Stimulated activated CD4-positive, alpha-beta T cell treated with anti-CD3 and anti-CD28 coated beads, Interleukin-4, amount 100 ng/mL, for 4 hours (primary cell): ENCODE measurements at places on chromosomes 11 and 22.

- no peak for DNase-seq
These were observed 67.5 kb downstream of the MED15 start for GRCh38 chr22:20574920-20575353.

DNA sequence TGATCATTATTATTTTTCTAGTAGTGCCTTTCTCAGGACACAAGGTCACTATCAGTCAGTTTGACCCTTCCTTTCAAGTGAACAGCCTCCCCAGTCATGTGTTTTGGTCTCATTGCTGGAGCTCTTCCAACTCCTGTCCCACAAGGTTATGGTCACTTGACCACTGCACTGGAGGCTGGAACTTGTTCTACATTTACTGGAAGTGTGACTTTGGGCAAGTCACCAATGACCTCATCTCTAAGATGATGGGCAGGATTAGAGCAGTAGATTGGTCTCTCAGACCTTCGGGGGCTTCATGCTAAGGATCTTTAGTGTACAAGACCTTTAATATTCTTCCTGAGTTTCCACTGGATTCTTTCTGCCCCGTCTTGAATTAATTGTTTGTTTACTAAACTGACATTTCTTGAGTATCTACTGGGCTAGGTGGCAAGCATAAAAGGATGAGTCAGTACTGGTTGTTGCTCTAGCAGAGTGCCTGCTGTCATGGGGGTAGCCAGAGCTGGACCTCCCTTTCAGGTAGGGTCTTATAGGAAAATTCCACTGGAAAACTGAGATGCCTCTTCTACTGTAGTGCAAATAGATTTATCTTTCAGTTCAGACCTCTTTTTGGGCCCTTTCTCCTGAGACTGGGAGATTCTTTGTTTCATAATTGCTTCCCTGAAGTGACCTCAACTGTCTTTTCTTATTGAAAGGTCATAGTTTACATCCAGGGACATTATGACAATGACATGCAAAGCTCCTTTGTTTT, 106.8 kb downstream of the GRAMD1B start:
- no peak for DNase-seq

GRCh38 chr11:83118814-83119213, 38.1 kb upstream of the PCF11 start:
- no peak for DNase-seq

DNA sequence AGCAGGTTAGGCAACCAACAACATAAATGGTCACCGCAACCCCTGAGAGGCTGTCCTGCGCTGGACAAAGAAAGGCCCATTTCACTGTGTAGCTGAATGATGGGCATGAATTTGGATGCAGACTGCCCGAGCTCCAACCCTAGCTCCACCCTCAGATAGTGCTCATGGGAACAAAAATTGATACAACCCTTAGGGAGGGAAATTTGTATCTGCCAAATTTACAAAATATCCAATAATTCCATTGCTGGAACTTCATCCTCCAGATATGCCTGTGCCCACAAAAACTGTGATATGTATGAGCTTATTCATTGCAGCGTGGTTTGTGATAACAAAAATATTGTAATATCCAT, 2.0 kb downstream of the MS4A8 start:
- DNase-seq, result no peak

GRCh38 chr11:44848203-44848962, 102.3 kb downstream of the TP53I11 start:
- DNase-seq, result no peak

- no peak for DNase-seq
These were observed 38.5 kb upstream of the SPON1 start for GRCh38 chr11:13923716-13924650.

DNA sequence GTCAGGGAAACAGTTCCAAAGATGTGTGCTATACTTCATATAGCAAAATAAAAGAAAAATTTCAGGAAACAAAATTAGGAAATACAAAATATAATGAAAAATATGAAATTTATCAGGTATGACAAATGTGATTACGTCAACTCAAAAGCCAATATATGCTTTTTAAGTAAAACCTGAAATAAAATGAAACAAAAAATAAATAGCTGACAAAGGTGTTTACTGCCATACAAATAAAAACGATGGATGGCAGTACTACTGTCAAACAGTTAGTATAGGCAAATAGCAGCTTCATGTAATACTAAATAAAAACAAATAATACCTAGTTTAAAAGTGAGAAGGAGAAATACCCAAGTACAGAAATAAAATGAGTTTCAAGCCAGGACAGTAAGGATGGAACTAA, 13.7 kb downstream of the CEP57 start:
- DNase-seq, result no peak

DNA sequence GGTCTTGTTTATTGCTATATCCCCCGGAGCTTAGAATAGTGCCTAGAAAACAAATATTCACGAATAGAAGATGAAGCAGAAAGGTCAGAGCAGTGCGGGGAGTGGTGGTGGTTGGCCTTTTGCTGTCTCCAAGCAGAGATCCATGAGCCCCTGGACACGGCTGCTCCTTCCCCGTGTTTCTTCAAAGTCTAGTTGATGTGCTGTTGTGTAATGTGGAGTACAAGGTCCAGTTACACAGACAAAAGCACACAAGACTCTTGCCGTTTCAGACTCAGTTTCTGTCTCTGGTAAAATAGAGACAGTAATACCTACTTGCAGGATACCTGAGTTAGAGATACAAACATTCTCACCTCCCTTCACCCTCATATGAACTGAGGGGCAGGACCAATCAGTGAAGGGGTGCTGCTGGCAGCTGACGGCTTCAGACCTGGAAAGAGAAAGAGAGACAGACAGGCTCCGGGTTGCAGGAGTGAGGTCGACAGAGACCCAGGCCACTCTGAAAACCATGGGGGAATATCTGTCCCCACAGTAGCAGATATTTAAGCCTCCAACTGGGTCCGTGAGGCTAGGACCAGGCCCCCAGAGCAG, 56.2 kb downstream of the RASSF10 start:
- no peak for DNase-seq

GRCh38 chr11:103902994-103903393, 133.4 kb upstream of the DDI1 start:
- no peak for DNase-seq

DNA sequence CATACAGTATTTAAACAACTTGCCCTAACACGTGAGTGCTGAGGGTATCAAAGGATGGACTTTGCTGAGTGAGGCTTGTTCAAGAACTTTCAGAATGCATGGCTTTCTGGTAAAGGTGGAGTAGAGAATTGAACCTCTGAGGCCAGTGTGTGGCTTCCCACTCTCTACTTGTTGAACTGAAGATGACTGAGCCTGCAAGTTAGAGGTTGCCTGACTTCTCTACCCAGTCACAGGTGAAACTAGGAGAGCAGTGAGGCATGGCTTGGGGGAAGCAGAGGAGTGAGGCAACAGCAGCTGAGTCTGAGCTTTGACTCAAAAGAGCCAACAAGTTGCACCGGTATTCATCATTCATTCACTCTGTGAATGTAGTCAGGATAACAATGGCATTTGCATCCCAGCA, 256.4 kb upstream of the SESN3 start:
- DNase-seq, result no peak

DNA sequence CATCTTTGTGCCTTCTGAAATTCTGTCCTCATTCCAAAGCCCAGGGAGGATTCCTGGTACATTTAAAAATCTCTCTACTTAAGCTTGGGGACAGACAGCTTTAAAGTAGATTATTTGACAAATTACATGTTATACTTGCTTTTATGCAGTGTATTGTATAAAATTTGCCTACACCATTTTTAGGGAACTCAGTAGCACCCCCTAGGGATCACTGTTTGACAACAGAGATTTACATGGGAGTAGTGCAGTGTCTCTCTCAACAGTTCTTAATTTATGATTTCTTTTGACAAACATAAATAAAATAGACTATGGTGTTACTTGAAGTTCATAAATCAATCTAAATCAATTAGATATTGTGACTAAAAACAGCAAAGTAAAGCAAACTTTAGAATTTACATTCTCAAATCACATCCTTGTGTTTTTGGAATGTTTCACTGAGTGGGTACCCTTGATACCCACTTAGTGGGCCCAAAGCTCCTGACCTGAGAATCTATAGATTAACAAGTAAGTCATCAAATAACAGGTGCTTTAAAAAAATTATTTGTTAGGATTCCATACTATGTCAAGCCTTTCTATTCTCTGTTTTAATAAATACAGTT, 428.8 kb downstream of the DYNC2H1 start:
- DNase-seq, result no peak

DNA sequence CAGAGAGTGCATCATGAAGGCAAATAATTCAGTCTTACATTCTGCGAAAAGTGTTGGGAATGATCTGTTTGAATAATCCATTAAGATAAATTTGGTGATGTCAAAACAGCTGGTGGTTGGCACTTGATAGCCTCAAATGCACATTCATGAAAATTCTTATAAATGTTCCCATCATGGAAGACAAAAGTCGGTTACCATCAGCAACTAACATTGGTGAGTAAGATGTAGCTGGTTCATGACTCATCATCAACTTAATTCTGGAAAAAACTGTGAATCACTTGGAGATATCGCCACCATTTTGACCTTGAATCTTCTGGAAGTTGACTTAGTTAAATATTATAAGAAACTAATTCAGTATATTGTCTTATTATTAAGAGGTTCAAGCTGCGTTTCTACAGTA, 11.2 kb downstream of the CRYBB1 start:
- no peak for DNase-seq

DNA sequence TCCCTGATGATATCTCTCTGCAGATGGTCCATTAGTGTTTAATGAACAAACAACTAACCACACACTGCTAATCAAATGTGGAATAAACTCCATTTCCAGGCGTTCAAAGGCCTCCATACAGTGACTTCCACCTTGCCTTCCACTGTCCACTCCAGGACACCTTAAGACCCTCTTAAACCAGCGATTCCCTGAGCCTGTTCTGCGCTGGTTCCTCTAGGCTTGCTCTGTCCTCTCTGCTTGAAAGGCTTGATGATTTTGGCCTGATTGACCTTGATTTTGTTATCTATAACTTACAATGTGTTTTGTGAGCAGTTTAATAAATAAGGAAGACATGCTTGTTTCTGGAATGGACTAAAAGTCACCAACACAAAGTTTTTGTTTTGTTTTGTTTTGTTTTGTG, 12.0 kb downstream of the OVCH2 start:
- no peak for DNase-seq

DNA sequence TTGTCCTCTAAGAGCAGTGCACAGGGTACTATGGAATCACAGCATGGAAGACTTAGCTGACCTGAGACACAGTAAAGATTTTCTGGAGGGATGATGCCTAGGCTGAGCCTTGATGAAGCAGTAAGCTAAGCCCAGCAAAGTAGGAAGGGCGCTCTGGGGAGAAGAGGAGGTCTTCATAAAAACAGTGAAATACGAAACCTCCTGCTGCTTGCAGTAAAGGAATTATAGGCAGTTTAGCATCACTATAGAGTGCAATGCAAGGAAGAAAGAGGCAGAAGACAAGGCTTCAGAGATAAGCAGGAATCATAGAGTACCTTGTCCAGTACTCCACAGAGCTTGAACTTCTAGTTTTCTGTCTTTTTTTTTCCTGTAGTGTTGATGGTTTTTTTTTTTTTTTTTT, 555.7 kb upstream of the CADM1 start:
- DNase-seq, result no peak

- no peak for DNase-seq
These were observed 98.2 kb upstream of the BID start for GRCh38 chr22:17872471-17872870.

GRCh38 chr11:42709216-42709615, 602.6 kb upstream of the API5 start:
- DNase-seq, result no peak

GRCh38 chr11:134691985-134692384, 279.9 kb upstream of the B3GAT1 start:
- DNase-seq, result no peak

- DNase-seq, result no peak
These were observed 12.8 kb downstream of the SAA4 start for GRCh38 chr11:18223591-18224387.

- DNase-seq, result peak; percentile 16
These were observed 18.8 kb downstream of the PRPF19 start for GRCh38 chr11:60887556-60887955.

DNA sequence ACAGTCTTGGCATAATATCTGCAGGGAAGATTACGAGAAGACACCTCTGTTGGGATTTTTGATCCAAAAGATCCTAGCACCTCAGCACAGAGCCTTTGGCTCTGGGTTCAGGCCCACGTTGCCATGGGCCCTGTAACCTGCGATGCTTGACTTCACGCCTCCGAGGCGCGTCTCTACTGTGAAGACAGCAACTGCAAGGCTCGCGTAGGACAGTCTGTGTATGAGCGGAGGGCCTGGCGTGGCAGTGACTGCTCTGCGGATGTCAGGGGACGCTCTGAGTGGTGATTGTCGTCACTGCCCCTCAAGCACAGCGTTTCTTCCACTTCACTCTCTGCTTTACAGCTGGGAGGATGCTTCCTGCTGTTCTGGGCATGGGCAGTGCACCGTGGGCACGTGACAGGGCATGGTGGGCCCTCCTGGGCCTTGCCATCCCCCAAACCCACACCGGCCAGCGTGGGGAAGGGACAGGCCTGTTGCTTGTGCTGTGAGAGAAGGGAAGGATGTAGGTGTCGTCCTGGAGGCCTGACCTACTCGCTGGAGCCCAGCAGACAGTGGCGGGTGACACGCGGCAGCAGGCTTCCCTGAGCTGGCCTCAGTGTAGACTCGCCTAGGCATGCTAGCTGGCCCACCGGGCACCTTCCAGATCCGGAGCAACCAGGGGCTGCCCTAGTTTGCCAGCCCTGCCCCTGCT, 26.5 kb downstream of the GLB1L2 start:
- DNase-seq, result no peak

- peak; percentile 55 for DNase-seq
These were observed 13.2 kb downstream of the MYH9 start for GRCh38 chr22:36374603-36375024.

- DNase-seq, result no peak
These were observed 41.2 kb upstream of the GRAMD4 start for GRCh38 chr22:46578824-46579561.

- DNase-seq, result no peak
These were observed 38.2 kb upstream of the PAMR1 start for GRCh38 chr11:35563484-35564244.

GRCh38 chr11:17766590-17766989, 32.0 kb downstream of the KCNC1 start:
- no peak for DNase-seq

DNA sequence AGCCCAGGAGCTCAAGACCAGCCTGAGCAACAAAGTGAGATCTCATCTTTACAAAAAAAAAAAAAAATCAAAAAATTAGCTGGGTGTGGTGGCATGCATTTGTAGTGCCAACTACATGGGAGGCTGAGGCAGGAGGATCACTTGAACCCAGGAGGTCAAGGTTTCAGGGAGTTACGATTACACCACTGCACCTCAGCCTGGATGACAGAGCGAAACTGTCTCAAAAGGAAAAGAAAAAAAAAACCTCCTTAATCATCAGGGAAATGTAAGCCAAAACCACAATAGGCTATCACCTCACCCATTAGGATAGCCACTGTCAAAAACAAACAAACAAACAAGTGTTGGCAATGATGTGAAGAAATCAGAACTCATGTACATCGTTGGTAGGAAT, 13.4 kb downstream of the DGCR2 start:
- no peak for DNase-seq

DNA sequence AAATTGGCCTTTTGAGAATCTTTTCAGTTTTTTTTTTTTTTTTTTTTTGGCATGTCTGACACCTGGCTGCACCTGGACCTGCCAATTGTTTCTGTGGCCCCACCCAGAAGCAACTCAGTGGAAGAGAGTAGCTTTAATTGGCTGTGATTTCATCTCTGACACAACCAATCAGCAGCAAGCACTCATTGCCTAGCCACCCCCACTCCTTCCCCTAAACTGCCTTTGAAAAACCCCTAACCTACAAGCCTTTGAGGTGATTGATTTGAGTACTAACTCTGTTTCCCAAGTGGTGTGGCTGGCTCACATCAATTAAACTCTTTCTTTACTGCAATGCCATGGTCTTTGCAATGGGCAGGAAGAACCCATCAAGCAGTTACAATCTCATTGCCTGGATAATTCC, 98.2 kb upstream of the CHORDC1 start:
- DNase-seq, result no peak
